ENCODE measurements at places on chromosomes 7 and 10. TPM values are rescaled to one million over a fixed set of nuclear protein-coding genes. Genes with fewer than 3 reads are reported as not detected.

ASAH2 gene
- polyA plus RNA-seq = 64.5 TPM

MCM10 gene
- 4.7 TPM for polyA plus RNA-seq

BAG3 gene
- 12.3 TPM for polyA plus RNA-seq

CALHM3 gene
- polyA plus RNA-seq = 0.13 TPM

NXPH1 gene
- polyA plus RNA-seq = 0.06 TPM

OPALIN gene
- not detected for polyA plus RNA-seq

GRCh38 chr10:70321897-70322890 is 38.4 kb upstream of the NPFFR1 start:
- DNase-seq = no peak

GRCh38 chr7:87328281-87328680 is 17.2 kb upstream of the CROT start:
- DNase-seq = no peak

- no peak for DNase-seq
Observed at GRCh38 chr10:87504307-87504639, 420 bp upstream of the MINPP1 start.

DNA sequence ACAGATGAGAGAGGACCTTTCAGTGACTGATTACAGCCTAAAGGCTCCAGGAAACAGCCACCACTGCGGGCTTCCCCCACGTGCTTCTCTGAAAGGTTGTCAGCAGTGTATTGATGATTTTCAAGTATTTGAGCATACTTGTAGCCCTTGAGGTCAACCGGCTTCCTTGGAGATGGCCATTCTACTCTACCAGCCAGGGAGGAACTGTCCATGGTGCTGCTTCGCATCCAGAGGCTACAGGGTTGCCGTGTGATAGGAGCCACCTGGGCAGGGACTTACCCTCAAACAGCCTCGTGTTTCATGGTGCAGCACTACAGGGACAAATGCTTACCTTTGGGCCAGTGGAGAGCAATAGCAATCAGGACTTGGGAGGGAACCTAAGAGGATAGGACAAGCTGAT is 179.5 kb downstream of the DPP6 start:
- DNase-seq = no peak

GRCh38 chr10:75111365-75111906 is at the start of gene SAMD8:
Gene SAMD8 (plus strand): TSS chr10:75111656. CDS start chr10:75150529, 38,873 bp downstream.
- peak; percentile 96 for DNase-seq

DNA sequence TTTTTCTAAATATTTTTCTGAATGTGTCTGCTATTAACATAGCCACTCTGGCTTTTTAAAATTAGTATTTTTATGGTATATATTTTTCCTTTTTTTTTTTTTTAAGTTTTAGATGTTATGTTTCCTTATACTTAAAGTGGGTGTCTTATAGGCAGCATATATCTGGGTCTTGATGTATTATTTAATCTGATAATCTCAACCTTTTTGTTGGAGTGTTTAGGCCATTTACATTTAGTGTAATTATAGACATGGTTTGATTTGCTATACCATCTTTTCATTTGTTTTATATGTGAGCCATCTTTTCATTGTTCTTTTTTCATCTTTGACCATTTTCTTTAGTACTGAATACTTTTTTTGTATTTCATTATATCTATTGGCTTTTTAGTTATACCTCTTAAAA is 45.0 kb downstream of the TRUB1 start:
- DNase-seq = no peak

DNA sequence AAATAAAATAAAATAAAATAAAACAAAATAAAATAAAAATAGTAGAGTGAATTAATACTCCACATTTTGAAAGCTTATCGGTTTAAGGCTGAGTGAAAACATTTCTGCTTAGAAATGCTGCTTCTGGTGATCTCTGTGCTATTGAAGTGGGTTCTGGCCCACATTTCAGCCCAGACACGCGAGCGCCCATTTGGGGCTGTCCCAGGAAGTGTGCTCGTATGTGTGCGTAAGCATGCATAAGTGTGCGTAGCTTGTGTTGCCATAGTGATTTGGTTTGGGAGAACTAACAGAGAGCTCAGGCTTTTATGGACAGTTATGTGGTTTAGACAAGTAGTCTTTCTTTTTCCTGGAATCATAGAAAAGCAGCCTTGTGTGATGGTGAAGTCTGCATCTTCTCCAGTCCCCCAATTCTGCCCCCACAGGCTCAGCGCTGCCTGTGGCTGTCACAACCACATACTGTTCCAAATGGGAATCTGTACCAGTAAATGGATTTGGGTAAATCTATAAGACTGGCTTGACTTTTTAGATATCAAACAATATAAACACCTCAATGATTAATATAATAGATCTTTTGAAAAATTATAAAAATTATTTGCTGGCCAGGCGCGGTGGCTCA is 29.8 kb upstream of the PURB start:
- DNase-seq = peak; percentile 24

DNA sequence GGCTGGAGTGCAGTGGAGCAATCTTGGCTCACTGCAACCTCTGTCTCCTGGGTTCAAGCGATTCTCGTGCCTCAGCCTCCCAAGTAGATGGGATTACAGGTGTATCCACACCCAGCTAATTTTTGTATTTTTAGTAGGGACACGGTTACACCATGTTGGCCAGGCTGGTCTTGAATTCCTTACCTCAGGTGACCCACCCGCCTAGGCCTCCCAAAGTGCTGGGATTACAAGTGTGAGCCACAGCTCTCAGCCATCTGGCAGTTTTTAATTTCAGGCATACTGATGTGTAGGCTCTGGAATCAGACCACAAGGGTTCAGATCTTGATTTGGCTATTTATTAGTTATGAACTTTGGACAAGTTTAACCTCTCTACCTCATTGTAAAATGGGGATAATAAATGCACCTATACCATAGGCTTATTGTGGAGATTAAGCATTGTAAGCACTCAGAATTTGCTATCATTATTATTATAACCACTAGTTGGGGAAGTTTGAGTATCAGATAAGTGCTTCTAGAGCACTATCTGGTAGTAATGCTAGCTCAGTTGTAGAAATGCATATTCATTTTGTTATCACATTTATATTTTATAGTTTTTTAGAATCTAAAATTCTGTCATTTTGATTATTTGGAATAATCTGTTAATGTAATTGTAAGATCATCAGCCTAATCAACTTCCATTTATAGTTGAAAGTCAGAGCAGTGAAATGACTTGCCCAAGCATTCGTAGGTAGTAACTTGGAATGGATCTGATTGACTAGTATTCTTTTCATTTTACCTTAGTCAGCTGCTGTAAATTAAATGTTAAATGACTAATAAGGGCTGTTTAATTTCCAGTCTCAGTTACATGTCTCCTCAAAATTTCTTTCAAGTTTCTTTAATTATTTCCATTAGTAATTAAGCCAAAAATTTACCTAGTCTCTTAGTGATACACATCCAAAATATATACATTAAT is 22.5 kb downstream of the KMT2E start:
- DNase-seq = no peak

DNA sequence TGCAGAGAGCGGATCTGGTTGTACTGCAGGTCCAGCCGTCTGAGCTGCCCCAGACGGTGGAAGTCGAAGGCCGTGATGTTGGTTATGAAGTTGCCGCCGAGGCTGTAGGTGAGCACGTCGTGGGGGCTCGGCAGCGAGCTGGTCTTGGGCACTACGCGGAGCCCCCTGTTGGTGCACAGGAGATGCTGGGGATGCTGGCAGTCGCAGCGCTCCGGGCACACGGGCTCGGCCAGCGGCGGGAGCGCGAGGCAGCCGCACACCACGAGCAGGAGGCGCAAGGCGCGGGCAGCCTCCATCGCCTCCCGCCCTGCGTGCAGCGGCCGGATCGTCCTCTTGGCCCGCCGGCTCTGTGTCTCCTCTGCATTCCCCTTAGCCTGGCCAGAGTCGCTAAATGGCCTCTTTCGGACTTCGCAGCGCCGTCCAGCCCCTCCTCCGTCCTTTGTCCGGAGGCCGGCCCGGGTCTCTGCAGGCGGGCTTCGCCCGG is 337 bp downstream of the TRIL start:
- DNase-seq = no peak

DNA sequence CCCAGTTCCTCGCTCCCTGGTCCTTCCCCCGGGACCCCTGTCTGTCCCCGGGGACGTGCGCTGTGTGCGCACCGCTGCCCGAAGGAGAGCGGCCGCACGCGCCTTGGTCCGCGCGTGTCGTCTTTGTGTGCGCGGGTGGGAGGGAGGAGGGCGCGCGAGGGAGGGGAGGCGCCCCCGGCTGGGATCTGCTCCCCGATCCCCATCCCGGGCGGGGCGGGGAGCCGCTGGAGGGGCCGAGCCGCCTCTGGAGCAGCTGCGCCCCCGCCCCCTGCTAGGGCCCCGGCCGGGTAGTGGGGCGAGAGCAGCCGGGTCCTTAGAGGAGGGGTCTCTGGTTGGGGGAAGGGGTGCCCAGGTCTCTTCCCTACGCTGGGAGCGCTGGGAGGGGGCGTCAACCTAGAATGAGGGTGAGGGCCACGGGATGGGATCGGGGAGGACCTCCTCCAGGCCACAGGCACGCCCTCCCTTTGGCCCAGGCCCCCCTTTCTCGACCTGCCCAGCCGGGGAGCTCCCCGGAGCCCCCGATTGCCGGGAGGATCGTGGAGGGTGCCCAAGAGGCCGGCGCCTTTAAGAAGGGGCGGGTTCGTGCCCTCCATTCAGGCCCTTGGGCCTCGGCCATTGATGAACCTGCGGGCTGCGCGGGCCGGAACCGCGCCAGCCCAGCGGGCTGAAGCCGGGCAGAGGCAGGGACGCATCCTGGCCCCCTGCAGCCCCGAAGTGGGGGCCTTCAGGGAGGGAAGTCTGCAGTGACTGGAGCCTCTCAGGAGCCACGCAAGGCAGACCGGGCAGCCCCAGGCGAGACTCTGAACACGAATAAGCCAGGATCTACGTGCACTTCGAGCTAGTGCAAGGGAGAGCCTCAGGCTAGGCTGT is 678 bp downstream of the SH2B2 start:
- peak; percentile 35 for DNase-seq

DNA sequence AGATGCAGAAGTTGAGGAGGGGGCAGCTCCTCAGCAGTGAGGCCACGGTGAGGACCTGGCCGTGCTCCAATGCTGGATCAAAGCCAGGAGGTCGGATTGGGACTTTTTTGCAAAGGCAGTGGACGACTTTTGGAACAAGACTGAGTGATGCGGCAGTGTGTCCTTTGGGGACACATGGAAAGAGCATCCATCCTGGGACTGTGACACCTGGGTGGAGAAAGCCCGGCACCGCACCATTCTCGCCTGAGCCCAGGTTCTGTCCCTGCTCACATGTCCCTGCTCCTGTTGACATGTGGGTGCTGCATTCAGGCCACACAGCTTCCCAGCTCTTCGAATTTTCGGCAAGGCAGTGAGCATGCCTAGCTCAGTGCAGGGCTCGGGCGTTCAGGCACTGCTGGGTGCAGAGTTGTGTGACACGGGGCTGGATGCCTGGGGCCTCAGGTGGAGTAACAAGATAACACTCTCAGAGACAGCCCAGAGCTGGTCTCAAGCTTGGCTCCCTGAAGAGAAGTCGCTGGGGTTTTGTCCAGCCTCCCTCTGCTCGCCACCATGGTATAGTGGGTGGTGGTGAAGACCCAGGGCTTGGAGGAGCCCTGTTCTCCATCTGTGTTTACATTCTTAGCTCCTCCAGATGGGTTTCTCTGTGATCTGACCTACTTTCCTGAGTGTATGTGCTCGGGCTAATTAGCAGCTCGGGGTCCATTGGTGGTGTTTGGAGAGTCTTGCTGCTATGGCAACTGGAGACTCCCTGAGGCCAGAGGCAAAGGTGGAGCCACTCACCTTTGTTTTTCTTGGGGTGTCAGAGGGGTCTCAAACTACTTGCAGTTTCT is 111.7 kb upstream of the BTBD16 start:
- DNase-seq = peak; percentile 23

- DNase-seq = no peak
Observed at GRCh38 chr7:67478066-67478465, 481.4 kb downstream of the TYW1 start.

- DNase-seq = no peak
Observed at GRCh38 chr7:138491612-138492386, 31.7 kb downstream of the TRIM24 start.

- no peak for DNase-seq
Observed at GRCh38 chr7:75815418-75816064, 1.9 kb upstream of the CCL24 start.

GRCh38 chr7:143938379-143939243 is 3.6 kb downstream of the OR2F2 start:
- no peak for DNase-seq

GRCh38 chr10:123807444-123808035 is 84.1 kb downstream of the CPXM2 start:
- DNase-seq = peak; percentile 35

DNA sequence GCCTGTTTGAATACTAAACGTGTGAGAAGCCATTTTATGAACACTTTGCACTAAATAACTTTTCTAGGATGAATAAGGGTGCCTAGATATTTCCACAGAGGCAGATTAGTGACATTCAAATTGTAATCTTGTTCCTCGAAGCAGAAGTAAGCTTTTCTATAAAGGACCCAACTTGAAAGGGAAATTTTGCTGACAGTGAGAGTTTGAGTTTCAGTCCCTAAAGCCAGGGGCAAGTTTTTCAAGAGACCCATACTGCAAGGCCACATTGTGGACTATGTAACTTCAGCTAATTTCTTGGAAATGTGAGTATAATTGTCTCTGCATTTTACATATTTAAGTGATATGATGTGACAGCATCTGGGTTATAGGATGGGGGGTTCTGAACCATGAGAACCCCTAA is 387.2 kb upstream of the ETV1 start:
- DNase-seq = no peak

DNA sequence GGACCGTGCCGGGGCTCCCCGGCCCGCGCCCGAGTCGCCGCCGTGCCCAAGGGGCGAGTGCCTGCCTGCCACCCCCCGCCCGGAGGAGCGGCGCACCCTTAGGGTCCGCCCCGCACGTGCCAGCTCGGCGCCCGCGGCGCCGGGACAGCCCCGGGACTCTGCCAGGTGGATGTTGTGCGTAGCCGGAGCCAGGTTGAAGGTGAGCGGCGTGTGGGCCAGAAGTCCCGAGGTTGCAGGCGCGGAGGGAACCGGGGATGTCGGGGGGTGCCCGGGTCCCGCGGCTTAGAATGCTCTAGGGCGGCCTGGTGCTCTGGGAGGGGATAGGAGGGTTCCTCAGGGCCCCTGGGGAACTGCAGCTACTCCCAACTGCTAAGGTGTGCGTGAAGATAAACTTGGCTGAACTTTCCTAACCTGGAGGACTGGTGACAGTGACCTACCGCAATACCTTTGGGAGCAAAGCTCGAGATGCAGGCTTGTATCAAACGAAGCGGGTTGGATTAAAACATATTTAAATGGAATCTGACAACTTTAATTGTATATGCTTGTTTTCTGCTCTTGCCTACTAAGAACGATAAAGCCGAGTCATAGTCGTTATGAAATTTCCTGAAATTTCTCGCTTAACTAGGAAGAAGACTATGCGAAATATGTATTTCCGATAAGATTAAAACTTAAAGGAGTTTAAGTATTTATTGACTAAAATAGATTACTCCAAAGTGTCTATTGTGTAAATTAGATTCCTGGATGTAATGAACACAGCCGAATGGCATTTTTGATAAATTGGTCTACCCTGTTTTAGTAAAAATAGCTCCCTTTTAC is at the start of gene CUX1:
Gene CUX1, plus strand, starts transcription at position 156 of the 816 bp plus-strand sequence. Its CDS starts 14 bp downstream, at position 170.
- peak; percentile 68 for DNase-seq

DNA sequence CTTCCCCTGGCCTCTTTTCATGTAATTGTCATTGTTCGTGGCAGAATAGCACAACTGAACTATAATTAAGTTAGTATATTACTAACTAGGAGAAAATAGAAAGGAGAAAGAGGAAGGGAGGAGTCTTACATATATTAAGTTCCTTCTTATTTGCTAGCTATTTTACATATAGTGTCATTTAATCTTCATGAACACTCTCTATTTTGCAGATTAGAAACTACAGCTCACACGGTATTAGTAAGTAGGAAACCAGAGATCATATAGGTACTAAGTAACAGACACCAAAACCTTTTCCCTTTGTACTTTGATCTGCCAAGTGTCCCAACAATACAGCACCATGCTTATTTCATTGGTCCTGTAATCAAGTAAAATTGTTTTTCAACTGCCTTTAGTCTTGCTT is 202.4 kb upstream of the HPS1 start:
- DNase-seq = no peak

- no peak for DNase-seq
Observed at GRCh38 chr10:2019803-2020202, 282.5 kb upstream of the ADARB2 start.
